Activated effector memory CD4-positive, alpha-beta T cell treated with Interleukin-2 at 50 U/mL for 16 hours (primary cell): ENCODE measurements at places on chromosomes 5 and 9.

GRCh38 chr5:34530637-34531036, 125.5 kb upstream of the RAI14 start:
- DNase-seq: no peak

DNA sequence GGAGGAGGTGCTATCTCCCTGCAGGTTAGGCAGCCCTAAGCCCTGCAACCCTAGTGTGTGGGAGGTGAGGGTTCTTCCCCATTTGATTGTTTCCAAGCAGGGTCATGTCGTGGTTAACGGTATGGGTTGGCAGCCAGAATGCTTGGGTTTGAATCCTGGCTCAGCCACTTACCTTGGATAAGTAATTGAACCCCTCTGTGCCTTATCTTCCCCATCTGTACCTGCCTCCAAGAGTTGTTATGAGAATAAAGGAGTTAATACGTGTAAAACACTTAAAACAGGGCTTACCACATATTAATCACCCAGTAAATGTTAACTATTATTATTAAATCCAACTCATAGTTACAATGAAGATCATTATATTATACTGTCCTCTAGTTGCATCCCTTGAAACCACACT, 52.2 kb upstream of the SPATA31E1 start:
- no peak for DNase-seq

DNA sequence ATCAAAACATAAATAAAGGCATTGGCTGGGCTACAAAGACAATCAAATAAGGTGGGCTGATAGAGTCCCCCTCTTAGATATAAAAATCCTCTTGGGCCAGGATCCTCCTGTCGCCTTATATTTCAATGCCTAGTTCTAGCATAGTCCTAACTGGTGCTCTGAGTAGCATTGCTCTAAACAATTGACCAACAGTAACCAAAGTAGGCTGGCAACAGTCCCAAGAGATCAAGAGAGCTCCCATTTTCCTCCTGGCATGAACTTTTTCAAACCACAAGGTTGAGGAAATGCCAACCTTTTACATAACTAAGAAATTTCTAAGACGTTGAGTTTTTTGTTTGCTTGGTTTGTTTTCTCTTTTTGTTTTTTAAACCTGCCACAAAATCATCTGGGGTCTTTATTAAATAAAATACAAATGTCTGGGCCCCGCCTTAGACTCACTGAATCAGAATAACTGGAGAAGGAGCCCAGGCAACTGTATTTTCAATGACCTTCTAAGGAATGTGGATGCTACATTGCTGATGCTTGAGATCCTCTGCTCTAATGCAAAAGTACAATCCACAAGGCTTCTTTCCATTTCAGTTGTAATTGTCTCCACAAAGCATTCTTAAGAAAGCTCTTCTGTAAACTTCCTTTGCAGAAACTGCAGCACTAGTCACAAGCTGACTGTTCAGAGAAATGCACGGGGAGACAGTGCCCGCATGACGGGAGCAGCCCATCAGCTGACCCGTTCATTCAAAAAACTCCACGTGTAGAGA, 2.9 kb downstream of the SLC45A2 start:
- no peak for DNase-seq

DNA sequence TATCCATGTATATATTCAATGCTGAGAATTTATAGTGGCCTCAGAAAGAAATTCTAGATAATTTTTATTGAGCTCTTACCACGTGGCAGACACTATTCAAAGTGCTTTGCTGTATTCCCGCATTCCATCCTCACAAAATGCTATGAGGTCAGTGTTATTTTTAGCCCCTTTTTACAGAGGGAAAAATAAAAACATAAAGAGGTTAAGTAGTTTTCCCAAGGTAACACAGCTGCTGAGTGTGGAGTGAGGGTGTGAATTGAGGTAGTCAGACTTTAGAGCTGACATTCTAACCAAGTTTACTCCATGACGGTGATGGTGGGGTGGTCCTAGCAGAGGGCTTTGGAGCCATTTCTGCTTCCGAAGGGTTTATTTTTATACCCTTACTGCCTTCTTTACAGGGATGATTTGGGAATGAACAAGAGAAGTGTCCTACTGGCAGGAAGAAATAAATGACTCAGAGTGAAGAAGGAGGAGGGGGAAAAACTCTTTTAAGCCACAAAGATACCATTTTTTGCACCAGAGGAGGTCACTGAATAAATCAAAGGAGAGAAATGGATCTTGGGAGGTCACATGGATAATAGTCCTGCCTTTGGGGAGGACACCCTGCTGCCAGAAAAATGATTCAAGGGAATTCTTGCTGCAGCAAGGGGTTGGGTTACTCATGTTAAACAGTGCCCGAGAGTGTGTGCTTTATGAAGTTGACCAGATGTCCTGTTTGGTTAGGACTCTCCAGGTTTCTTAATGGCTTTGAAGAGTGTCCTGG, 76.1 kb downstream of the HMHB1 start:
- no peak for DNase-seq

GRCh38 chr5:11611011-11611410, 293.2 kb downstream of the CTNND2 start:
- DNase-seq: no peak

DNA sequence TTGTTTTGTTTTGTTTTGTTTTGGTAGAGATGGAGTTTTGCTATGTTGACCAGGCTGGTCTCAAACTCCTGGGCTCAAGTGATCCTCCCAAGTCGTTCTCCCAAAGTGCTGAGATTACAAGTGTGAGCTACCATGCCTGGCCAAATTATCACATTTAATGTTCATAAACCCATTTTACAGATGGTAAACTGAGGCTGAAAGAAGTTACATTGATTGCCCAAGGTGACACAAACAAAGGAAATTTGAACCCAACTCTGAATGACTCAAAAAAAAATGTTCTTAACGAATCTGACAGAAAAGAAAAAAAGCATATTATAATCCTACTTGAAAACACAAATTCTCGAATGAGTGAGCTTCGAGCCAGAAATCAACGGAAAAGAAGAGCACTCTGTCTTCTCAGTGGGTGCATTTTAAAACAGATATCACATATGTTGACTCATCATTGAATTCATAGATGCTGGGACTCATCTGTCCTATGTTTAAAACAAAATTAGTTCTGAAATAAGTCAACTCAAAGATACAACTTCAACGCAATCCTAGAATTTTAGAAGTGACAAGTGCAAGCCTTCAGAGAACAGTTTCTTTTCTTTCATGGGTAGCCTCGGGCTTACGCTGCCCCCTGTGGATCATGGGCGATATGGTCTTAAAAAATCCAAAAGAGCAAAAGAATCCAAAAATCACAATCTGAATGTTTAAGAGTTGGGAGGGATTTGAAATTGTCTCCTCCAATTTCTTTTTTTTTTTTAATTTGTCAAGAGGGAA, 28.4 kb downstream of the TIMD4 start:
- DNase-seq: peak; percentile 15

- DNase-seq: no peak
These were observed 110.9 kb downstream of the KCNIP1 start for GRCh38 chr5:170614720-170615119.

DNA sequence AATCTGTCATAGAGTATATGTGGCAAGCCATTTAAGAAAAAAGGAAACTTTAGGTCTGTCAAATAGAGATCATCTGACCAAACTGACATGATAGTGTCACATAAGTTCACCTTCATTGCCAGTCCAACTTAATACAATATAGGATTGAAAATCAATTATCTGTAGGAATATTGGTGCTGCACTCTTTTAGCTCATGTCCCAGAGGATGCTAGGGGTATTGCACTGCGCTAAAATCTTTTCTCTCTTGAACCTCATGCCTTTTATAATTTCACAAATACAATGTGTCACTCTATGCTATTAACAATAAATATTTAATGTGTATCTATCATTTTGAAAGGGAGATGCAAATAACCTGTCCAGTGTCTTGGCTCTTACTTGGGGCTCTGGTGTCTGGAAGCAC, 72.4 kb upstream of the FAM120A start:
- DNase-seq: no peak

DNA sequence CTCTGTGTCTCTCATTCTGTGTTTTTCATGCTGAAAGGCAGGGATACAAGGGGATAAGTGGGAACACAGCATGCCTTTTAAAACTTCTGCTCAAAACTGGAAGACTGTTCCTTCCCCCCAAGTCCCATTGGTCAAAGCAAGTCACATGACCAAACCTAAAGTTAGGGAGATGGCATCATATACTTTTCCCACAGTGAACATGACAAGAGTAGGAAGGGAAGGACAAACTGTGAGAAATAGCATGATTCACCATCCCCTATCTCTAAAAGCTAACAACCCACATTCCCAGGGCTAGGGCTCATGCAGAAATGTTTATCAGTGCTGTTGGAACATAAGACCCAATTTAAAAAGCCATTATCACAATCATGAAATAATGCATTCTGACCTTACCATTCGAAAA, 24.2 kb upstream of the SHISAL2B start:
- DNase-seq: no peak

GRCh38 chr5:56543441-56544388, 271.6 kb upstream of the MAP3K1 start:
- DNase-seq: no peak

- no peak for DNase-seq
These were observed 1.6 kb downstream of the SRFBP1 start for GRCh38 chr5:121963392-121963791.

DNA sequence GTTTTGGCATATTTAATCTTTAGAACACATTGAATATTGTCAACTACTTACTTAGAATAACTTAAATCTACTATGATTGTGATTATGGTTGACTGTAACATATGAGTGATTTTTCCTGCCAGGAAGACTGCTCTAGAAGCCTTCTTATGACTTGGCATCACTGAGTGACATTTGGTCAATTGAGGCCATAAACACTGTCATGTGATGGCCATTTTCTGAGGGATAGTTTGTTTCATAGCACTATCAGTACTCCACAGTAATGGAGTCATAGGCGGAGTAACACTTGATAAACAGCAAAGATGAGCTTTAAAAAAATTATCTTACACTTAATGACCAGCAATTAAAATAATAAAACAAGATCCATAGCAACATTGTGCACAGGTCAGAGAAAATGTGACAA, 31.0 kb downstream of the C9orf40 start:
- DNase-seq: no peak

DNA sequence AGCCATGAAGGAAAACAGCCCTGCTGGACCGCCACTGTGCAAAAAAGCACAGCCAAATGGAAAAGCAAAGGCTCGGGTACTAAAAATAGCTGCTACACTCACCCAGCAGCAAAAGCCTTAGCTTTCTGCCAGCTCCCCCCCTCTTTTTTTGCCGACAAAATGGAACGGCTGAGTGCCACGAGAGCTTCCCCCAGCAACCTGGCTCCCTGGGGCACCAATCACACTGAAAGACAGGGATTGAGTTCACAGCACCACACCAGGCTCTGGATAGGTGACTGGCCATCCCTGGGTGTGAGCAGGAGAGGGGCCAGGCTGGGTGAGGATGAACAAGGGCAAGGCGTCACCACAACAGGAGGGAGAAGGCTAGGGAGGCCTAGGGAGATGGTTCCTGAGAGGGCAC, 66.7 kb downstream of the SIL1 start:
- DNase-seq: no peak

DNA sequence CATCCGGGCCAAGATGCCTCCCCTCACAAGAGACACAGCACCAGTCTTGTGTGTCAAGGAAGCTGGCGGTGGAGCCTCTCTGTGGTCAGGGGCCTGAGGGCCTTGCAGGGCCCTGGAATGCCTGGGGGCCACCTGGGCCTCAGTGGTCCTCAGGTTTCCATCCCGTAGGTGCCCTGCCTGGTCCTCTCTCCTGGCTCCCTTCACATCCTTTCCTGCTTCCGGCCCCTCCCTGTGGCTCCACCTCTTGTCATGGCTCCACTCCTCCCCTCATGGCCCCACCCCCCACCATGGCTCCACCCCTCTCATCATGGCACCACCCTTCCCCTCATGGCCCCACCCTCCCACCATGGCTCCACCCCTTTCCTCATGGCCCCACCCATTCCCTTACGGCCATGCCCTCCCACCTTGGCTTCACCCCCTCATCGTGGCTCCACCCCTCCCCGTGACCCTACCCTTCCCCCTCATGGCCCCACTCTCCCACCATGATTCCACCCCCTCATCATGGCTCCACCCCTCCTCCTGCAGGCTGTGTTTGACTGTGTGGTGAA, 175.8 kb downstream of the CACNA1B start:
- DNase-seq: no peak

DNA sequence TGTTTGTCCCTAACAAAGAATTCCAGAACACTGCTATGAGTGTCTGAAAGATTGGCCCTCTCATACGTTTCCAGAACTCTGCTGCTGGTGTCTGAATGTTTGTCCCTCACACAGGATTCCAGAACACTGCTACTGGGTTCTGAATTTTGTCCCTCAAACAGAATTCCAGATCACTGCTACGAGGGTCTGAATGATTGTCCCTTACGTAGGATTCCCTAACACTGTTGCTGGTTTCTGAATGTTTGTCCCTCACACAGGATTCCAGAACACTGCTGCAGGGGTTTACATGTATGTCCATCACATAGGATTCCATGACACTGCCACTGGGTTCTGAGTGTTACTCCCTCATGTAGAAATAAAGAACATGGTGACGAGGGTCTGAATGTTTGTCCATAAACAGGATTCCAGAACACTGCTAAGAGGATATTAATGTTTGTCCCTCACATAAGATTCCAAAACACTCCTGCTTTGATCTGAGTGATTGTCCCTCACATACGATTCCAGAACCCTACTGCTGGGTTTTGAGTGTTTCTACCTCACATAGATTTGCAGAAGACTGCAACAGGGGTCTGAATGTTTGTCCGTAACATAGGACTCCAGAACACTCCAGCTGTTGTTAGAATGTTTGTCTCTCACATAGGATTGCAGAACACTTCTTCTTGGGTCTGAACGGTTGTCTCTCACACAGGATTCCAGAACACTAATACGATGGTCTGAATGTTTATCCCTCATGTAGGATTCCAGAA, 214.4 kb downstream of the FOXD4L6 start:
- DNase-seq: no peak

DNA sequence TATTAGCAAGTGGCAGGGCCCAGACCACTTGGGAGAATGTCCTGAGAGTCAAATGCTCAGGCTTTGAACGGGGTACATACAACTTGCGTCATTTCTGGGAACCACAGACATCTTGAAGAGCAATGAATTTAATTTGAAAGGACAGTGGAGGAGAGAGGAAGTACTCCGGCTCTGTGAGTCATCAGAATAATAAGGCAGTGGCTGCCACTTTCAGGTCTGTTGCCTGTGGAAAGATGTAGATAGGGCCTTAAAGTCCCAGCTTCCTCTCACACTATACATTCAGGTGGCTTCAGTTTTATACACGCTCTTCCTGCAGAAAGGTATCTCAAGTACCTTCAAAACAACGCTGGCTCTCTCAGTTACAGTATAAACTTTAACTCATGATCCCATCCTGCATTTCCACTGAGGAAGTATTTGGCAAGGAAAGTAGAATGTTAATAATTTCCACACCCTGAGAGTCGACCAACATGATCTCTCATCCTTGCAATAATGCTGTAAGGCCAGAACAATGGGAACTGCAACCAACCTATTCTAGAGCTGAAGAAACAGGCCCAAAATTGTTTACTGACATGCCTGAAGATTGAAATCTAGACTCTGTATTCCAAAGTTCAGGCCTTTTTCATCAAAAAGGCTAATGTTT, 6.8 kb upstream of the PRUNE2 start:
- no peak for DNase-seq
